ENCODE measurements at places on chromosomes 2 and 18.
A peak's percentile ranks its signal among the peaks of the same experiment; 100 is the strongest.

DNA sequence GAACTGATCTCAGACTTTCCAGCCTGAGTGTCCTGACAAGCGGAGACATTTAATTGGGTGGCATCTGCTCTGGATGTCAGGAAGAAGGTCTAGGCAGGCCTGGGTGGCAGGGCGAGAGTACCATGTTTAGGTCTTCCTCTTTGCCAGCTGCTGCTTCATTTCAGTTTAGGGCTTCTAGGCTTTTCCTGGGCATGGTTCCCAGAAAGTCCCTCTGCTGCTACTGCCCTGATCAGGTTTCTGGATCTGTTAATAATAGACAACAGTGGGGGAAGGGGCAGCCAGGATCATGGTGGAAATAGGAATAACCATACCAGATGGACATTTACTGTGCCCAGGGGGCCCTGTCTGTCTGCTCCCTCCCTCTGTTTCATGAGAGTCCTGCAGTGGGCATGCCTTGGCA, 2.3 kb upstream of the PLCD4 start:
- peak; percentile 32 for DNase-seq

GRCh38 chr2:112032689-112033465, 22.2 kb upstream of the TMEM87B start:
- DNase-seq: no peak

- no peak for DNase-seq
Observed at GRCh38 chr2:44267796-44268648, 7.3 kb upstream of the SLC3A1 start.

DNA sequence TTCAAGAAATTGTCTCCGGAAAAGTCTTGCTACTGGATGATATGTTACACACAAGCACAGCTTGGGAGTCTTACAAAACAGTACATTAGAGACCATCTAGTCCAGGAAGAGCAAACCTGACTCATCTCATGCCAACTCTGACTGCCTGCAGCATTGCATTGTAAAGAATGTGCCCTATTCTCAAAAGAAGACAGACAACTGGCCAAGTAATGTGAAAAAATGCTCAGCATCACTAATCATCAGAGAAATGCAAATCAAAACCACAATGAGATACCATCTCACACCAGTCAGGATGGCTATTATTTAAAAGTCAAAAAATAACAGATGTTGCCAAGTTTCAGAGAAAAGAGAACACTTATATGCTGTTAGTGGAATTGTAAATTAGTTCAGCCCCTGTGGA, 42.7 kb upstream of the GORASP2 start:
- no peak for DNase-seq

DNA sequence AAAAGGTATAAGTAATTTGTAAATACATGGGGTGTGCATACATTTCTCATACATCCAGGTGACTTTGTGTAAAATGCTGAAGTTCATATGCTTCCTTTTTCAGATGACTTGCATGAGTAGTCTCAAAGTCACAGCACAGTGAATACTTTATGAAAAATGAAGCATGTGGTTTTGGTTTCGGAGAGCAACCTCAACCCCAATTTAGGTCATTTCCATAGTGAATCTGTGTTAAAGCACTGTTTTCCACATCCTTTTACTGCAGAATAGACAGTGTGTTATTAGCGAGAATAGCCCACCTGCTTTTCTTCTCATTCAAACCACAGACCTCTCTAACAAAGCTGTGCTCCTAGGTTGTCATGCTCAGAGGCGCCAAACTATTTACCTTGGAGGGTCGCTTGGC, 204.4 kb upstream of the RASGRP3 start:
- DNase-seq: no peak

- peak; percentile 22 for DNase-seq
Observed at GRCh38 chr18:59067873-59068272, 71.8 kb upstream of the SEC11C start.

DNA sequence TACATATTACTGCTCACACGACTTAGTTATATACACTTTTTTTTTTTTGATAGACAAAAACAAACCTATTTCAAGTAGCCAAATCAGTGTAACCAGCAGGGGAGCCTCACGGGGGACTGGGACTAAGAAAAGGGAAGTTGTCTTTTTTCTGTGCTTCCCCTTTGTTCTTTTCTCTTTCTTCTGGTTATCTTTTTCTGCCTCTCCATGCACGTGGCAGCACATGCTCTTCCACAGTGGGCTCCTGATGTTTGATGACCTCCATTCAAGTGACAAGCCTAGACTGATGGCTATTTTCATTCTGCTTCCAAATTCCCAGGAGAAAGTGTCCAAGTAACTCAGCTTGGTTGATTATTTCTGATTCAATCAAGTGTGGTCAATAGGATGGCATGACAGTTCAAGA, 98.2 kb upstream of the STK39 start:
- no peak for DNase-seq

- no peak for DNase-seq
Observed at GRCh38 chr2:30867385-30867784, 60.1 kb upstream of the CAPN13 start.

- DNase-seq: no peak
Observed at GRCh38 chr2:102540882-102541281, 67.9 kb downstream of the SLC9A4 start.

- no peak for DNase-seq
Observed at GRCh38 chr18:70154591-70155194, 50.8 kb downstream of the RTTN start.

- DNase-seq: no peak
Observed at GRCh38 chr2:162232671-162233070, 10.6 kb downstream of the FAP start.

- DNase-seq: no peak
Observed at GRCh38 chr18:31120594-31120993, 18.4 kb upstream of the DSC2 start.

DNA sequence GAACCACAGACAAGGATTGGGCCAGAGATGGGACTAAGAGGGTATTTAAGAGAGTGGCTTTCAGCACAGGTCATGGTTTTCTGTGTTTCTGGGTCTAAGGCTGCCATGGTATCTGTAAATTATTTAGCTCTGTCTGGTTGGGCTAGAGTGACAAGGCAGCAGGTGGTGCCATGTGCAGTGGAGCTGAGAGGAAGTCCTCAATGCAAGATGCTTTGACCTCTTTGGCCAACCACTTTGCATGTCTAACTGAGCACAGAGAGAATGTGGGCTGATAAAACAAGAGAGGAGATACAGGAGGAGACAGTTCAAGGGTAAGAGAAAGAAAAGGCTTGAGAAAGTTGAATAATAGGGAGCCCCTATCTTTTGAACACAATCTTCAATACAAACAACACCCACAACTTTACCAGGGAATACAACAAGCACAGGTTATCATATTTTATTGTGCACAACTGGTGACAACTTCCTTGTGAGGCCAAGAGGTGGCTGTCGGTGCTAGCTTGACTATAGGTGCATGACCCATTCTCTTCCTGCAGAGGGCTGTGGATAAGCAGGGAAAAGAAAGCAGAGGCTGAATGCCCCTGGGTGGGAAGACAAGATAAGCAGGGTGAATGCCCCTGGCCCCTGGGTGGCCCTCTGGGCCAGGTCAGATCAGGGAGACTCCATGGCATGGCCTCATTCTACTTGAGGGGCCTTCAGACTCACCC, 12.3 kb downstream of the FLACC1 start:
- no peak for DNase-seq

DNA sequence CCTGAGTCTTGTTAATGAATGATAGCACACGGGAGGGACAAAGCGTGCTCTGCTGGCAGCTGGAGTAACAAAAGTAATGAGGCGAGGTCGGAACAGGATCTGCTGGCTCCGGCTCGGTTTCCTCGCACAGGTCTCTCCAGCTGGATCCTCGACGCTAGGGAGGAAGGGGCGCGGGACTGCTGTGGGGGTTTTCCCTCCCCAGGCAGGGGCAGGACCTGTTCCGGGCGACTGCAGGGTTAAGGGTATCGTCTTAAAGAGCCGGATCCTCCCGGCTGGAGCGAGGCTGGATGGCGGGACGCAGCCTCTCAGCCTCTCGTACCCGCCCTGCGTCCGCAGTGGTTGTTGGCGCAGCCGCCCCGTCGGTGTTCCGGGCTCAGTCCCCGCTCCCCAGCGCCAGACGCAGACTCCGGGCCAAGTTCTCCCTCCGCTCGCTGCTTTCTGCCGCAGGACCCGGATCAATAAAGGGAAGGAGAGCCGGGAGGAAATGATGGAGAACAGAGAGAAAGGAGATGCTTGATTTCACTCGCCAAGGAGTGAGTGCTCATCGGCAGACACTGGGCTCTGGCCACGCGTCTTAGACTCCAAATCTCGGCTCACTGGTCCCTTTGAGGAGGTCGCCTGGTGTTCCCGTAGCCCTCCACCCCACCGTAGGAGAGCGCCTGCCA, 1.1 kb upstream of the LIPG start:
- DNase-seq: no peak

DNA sequence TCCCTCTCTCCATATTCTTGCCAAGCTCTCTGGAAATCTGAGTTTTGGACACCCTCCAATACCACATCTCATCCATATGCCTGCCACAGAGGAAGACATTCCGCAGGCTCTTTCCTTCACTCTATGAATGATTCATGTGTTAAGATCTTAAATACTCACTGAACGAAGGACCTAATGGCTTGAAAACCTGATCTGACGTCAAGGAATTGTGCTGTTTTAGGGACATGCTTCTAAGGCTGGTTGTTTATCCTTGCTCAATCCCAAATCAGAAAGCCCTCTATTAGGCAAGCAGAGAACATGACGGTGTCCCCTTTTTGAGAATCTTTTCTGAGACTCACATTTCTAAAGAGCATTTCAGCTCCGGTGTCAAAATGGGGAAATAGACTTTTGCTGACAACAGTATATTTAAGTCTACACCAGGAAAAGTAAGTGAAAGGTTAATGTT, 83.7 kb upstream of the GALNT5 start:
- no peak for DNase-seq

DNA sequence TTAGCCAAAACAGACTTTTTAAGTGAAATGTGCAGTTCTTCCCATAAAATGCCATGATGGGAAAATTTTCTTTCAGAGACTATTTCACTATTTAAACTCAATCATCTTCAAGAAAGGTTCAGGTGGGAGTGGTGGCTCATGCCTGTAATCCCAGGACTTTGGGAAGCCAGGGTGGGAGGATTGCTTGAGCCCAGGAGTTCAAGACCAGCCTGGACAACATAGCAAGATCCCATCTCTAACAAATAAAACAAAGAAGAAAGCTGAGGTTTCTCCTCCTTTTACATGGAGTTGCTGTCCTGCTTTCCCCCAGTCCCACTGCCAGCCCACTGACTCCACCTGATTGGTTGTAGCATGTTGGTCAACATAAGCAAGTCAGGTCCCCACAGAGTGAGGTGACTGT, 25.8 kb upstream of the SOS1 start:
- DNase-seq: no peak

- no peak for DNase-seq
Observed at GRCh38 chr2:45984896-45985473, 312.2 kb upstream of the EPAS1 start.

- DNase-seq: no peak
Observed at GRCh38 chr18:35038881-35039491, 2.2 kb upstream of the MAPRE2 start.

GRCh38 chr2:2321200-2321540, 9.9 kb downstream of the MYT1L start:
- DNase-seq: no peak

- DNase-seq: no peak
Observed at GRCh38 chr2:206442474-206442832, 879 bp upstream of the ADAM23 start.

DNA sequence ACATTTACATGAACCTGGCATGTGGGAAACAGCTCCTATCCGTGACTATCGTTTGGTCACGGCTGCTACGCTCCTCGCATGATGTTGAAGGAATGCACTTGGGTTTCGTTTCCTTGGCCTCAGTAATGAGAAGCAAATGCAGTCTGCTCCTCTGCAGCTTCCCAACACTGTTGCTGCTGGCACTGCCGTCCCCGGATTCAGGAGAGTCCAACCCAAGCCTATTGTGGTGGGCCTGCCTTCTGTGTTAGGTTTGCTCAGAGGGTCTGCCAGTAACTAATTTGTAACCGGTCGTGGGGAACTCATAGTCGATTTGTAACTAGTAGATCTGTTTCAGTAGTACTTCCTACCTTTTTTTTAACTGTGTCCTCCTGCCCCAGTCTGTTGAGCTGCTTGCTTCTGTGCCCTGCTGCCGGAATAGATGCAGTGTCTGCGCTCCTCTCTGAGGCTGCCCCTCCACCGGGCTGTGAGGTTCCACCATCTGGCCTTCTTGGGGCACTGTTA, 58.4 kb downstream of the WDSUB1 start:
- no peak for DNase-seq

DNA sequence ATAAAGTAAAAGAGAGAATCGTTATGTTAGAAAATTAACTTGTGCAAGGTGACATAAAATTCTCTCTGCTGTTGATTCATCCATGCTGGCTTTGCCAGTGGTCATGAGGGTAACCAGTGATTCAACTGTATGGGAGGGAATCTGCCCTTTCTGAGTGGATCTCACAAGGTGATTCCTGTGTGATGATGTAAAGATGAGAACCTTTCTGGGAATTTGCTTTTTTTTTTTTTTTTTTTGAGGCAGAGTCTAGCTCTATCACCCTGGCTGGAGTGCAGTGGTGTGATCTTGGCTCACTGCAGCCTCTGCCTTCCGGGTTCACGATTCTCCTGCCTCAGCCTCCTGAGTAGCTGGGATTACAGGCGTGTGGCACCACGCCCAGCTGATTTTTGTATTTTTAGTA, 23.3 kb downstream of the RAB31 start:
- no peak for DNase-seq

DNA sequence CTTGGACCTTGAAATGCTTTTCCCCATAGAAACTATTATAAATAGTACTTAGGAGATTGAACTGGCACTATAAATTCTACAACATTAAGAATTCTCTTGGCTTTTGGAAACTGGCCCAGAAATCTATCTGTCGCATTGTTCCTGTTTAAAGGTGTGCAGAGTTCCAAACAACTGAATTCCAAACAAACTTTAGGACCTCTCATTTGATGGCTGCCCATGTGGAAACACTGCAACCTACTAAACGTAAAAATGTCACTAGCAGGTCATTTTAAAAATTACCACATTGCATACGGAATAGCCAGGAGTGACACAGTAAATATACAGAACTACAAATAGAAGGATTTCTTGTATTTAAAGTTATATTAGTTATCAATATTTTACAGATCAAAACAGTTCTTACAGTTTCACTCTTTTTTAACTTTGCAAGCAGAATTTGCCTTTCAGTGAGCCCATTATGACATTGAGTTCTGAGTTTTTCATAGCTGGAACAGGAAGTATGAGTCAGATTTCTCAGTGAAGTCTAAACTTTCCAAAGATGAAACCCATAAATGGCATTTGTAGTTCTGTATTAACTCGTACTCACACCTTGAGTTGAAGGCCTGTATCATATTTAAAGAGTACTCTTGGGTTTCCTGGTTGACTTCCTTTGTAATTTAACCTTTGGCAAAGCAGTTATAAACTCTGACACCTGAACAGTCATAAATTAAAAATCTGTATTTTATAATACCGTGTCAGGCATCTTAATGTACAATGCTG, 142.3 kb upstream of the BOD1L2 start:
- no peak for DNase-seq

GRCh38 chr2:238790833-238791230, 57.1 kb upstream of the TWIST2 start:
- DNase-seq: no peak

GRCh38 chr2:121359170-121359569, 74.2 kb upstream of the TFCP2L1 start:
- no peak for DNase-seq

- DNase-seq: no peak
Observed at GRCh38 chr2:80464275-80464674, 159.7 kb upstream of the LRRTM1 start.

All from SHP77 (cell line).